H7 (cell line): ENCODE measurements at places on chromosomes 6 and 20.

DNA sequence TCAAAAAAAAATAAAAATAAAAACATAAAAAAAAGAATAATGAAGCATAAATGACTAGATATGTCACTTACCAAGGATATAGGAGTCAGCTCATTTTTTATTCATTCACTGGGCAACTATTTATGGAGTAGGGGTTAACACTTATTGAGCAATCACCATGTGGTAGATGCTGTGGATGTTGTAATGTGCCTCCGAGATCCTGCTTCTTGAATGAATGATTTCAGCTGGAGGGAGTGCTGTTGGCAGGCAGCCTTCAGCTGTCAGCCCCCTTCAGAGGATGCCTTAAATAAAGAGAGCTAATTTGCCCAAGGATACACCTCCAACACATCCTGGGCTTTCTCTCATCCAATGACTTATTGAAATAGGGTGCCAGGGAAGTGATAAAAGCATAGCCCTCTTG, 229.5 kb upstream of the DTNBP1 start:
- DNase-seq: no peak

DNA sequence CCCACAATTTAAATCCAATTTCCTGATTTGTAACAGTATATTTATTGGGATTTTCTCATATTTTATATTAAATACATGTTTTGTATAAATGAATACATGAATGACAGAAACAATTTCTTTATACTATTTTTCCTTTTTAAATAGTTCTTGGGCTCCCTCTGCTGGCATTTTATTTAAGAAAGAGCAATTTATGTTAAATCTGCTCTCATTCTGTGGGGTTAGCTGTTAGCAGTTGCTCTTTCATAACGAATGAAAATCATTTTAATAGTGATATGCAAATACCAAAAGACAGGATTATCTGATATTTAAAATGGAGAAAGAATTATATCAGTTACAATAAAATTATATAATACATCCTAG, 118.3 kb downstream of the RALGAPA2 start:
- no peak for DNase-seq

DNA sequence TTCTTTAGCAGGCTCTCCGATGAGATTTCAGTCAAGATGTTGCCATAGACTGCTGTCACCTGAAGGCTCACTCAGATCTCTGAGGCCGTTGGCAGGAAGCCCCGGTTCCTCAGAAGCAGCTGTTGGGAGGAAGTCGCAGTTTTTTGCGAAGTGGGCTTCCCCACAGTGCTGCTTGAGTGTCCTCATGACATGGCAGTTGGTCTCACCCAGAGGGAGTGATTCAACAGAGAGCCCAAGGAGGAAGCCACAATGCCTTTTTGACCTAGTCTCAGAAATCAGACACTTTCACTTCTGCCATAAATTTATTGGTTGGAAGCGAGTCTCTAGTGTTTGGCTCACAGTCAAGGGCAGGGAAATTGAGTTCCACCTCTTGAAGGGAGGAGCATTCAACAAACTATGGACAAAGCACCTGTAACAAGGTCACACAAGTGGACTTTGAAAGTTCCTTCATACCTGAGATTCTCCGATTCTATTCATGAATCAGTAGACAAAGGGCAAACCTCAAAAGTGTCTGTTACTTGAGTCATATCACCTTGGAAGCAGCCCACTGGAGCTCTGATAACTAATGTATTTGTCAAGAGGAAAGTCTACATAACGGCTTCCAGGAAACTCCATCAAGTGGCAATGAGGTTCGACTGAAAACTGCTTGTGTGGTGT, 208.3 kb downstream of the TASP1 start:
- DNase-seq: no peak

GRCh38 chr6:89886378-89887120, 7.7 kb upstream of the GJA10 start:
- DNase-seq: peak; percentile 30

GRCh38 chr20:51303731-51304670, 238.5 kb downstream of the NFATC2 start:
- DNase-seq: no peak

DNA sequence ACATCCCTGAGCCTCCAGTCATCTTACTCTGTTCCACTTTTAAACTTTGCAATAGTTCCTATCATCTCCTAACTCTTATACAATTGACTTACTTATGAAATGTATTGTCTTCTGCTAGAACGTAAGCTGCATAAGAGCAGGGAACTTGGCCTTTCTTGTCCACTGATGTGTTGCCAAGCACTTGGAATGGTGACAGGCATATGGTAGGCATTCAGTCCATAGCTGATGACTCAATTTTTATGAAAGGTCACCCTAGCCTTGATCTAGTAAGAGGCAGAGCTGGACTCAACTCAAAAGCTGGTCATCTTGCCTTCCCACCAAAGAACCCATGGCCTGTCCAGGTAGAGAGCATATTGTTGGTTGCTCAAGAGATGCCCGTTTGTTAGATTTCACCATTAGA, 82.4 kb upstream of the FAM184A start:
- no peak for DNase-seq

GRCh38 chr6:137043710-137044365, 927 bp downstream of the IL20RA start:
- no peak for DNase-seq

DNA sequence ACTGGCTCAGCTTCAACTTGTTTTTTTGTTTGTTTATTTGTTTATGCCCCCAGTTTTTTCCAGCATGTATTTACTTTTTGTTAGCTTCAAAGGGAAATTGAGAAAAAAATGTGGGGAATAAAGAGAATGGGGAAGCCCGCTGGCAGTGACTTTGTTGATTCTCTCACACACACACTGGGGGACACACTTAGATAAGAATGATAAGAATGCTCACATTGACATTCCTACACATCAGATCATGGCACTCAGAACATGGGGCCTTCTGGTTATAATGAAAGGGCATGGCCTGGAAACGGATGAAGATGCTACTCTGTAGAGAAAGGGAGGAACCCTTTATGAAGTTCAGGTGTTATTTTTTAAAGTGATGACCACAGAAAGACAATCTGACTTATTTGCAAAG, 15.6 kb upstream of the DAAM2 start:
- DNase-seq: no peak

- no peak for DNase-seq
These were observed 4.6 kb downstream of the NT5DC1 start for GRCh38 chr6:116105247-116105646.

DNA sequence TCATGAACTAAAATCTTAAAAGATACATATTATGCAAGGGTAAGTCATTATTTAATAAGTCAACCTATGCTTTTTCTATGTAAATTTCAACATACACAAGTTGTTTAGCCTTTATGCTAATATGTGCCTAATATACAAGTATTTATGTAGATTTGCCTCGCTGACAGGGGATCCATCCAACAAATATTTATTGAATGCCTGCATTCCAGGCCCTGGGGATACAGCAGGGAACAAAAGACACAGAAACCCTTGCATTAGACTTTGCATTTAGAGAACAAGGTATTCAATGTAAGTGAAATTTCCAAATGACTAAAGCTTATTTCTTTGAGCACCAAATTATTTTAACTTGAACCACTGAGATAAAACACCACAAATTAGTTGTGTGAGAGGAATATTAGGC, 19.1 kb downstream of the SERINC1 start:
- DNase-seq: no peak

GRCh38 chr6:118708744-118709143, 57.4 kb upstream of the CEP85L start:
- DNase-seq: no peak

- DNase-seq: no peak
These were observed 524.6 kb upstream of the CDH4 start for GRCh38 chr20:60727425-60727824.

GRCh38 chr6:14567842-14568241, 450.3 kb downstream of the CD83 start:
- no peak for DNase-seq

GRCh38 chr6:50927800-50928199, 109.1 kb downstream of the TFAP2B start:
- DNase-seq: no peak

GRCh38 chr20:4135385-4136077, 120.2 kb upstream of the RNF24 start:
- DNase-seq: no peak

DNA sequence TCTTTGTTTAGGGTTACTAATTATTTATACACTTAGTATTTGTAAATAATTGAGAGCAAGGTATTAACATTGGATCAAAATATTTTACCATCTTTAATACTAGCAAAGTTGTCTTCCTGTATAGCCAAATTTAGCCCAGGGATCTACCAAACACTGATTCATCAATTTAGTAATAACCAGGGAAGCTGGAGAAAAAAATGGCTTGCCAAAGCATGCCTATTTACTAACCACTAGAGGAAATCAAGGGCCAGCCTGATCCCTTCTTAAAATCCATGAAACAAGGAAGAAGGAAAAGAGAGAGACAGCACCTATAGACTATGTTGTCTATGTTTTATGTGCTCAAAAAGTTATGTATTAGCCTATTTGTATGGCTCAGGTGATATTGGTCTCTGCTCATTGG, 450.3 kb upstream of the GJE1 start:
- DNase-seq: no peak

DNA sequence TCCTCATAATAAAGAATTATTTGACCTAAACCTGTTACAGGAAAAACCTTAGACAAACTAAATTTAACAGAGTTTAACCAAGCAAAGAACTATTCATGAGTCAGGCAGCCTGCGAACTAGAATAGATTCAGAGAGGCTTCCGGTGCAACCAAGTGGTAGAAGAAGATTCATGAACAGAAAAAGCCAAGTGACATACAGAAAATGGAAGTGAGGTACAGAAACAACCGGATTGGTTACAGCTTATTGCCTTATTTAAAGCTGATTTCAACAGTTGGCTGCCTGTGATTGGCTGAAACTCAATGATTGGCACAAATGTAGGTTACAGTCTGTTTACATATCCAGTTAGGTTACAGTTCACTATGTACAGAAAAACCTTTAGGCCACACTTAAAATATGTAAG, 10.1 kb downstream of the PPP1R3G start:
- no peak for DNase-seq

DNA sequence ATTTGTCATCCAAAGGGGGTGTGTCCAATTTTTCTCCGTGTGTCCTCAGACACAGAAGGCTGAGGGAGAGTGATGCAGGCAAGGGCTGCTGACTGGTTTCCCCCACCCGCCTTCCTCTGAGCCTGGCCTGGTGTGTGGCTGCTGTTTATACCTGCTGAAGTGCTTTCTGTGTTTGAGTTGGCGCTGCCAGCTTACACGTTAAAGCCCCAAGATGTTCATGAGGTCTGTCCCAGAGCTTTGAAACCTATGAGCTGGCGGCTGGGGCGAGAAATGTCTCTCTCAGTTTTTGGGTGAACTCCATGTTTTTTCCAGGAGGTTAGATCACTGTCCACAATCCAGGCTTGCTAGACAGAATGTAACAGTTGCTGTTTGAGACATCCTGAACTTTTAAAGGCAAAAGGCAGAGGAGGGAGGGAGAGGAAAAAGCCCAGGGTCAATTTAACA, 69.0 kb upstream of the CCN2 start:
- DNase-seq: no peak

- DNase-seq: no peak
These were observed 67.5 kb downstream of the TBC1D7 start for GRCh38 chr6:13260831-13261230.

DNA sequence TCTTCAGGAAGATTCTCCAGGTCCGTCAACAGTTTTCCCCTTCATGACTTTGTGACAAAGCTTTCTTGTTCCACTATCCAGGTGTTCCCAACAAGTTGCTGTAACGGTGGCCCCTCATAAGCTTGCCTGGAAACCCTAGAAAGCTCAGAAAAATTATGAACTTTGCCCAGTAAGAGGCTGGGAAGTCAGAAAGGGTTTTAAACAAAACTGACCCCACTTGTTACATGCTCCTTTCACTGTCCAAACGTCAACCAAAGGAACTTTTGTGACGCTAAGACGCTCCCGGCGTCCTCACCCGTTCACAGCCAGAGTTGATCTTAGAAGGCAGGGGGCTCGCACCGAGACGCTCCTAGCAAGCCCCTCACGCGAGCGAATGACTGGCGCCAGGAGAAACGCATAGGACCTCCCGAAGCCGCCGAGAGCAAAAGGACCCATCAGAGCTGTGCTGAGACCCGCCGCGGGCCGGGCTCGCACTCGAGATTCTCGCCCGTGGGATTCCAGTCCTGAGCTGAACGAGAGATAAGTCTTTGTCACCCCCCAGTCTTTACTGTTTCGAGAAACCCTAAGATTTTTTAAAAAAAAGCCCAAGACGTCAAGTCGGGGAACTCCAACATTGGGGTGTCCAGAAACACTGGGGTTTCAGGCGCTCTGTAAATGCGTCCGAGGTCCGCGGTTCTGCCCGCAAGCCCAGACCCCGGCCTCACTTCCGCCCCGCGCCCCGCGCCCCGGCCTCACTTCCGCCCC, 544 bp upstream of the ACAT2 start:
- DNase-seq: peak; percentile 49

- peak; percentile 16 for DNase-seq
These were observed 444.9 kb upstream of the RNF217 start for GRCh38 chr6:124517339-124517738.

DNA sequence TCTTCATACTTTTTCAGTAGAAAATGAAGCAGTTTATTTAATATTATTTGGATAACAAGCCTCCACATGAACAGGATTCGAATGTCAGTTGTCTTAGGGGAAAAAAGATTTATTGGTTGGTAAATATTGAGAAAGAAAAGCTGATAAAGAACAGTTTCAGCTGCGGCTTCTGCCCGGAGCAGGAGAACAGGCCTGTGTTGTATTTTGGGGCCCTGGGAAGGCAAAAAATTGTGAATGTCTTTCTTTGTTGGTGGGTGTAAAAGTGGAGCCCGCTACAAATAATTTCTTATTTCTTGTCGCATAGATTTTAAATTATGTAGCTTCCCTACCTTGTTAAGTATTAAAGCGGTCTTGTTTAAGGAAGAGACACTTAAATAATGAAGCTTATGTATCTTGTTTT, 90.5 kb upstream of the PAX1 start:
- no peak for DNase-seq

GRCh38 chr6:153424719-153425400, 293.8 kb upstream of the RGS17 start:
- no peak for DNase-seq

GRCh38 chr20:60765821-60766403, 486.1 kb upstream of the CDH4 start:
- no peak for DNase-seq

- no peak for DNase-seq
These were observed 36.7 kb upstream of the TMEM14A start for GRCh38 chr6:52634211-52634610.

GRCh38 chr6:111230351-111231089, 143.2 kb downstream of the SLC16A10 start:
- DNase-seq: no peak

DNA sequence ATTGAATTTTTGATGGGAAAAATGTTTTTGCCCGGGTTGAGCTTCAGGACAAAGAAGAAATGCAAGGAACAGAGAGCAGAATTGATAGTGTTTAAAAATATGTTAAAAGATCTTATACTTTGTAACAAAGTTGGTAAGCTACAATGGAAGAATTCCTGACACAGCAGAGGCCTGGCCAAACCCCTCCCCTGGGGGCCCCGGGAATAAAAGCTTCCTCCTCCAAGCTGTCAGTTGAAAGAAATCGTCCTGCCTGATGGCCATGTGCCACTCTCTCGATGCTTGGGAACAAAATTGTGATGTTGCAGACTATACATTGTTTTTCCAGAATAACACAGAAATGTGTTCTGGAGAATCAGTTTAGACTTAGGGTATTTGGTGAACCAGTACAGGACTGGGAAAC, 14.2 kb upstream of the TOX2 start:
- DNase-seq: peak; percentile 60
